ENCODE measurements at places on chromosomes 2 and 18. TPM values are rescaled to one million over a fixed set of nuclear protein-coding genes. Genes with fewer than 3 reads are reported as not detected.
A peak's percentile ranks its signal among the peaks of the same experiment; 100 is the strongest.

- DNase-seq, result peak; percentile 35
Measured at GRCh38 chr2:26020231-26020640, 13.6 kb upstream of the RAB10 start.

ANKRD30BL gene
- not detected for polyA plus RNA-seq

DNA sequence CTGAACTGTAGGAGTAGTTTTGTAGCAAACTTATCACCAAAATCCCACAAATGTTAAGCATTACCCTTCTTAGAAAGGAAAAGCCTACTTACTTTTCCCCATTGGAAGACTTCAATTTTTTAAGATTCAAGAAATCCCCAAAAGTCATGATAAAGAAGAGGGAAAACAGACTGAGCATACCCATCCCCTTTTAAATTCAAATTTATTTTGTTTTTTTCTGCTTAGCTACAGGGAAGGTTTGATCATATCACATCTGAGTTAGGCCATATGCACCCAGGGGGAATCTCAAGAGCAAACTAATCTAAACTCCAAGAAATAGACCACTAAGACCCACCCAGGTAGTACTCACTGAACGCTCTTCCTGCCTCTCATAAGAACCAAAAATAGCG lies 174.6 kb downstream of the TGIF1 start:
- no peak for DNase-seq

- no peak for DNase-seq
Measured at GRCh38 chr2:241503776-241504392, 4.5 kb downstream of the STK25 start.

RAB10 gene
- 107 TPM for polyA plus RNA-seq

DNA sequence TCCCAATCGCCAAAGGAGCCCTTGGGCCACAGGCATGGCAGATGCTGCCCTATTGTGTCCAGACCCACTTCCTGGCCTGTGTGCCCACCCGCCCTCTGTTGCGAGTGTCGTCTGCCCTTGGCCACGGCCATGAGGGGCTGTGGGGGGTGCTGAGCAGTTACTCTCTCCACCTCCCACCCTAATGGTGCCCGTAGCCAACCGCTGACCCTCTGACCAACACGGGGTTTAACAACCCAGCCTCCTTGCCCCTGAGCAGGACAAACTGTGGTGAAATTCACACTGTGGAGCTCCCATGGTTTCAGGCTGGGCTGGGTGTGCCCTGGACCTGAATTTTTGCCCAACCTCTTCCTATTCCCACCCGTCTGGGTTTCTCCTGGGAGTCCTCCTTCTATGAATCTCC lies 145.7 kb upstream of the HDAC4 start:
- no peak for DNase-seq

DNA sequence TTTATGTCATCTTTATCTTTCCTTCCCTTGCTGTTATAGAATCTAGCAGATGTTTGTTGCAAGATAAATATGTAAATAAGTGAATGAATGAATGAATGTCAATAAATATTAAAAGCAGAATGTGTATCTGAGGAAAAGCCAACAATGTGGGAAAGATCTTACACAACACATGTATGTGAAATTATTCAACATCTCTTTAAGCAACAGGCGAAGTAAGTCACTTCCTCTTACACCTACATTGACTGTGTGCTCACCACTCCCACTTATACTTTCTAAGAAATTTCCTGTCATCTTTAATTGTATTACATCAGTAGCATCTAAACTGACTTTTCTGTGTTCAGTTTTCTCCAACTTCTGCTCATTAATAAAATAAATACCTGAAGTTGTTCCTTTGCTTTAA lies 43.0 kb downstream of the RAD51AP2 start:
- DNase-seq, result no peak

CNTNAP5 gene
- 0.28 TPM for polyA plus RNA-seq

GRCh38 chr2:137963535-137964065 lies 673 bp upstream of the HNMT start:
- DNase-seq, result peak; percentile 12

DNA sequence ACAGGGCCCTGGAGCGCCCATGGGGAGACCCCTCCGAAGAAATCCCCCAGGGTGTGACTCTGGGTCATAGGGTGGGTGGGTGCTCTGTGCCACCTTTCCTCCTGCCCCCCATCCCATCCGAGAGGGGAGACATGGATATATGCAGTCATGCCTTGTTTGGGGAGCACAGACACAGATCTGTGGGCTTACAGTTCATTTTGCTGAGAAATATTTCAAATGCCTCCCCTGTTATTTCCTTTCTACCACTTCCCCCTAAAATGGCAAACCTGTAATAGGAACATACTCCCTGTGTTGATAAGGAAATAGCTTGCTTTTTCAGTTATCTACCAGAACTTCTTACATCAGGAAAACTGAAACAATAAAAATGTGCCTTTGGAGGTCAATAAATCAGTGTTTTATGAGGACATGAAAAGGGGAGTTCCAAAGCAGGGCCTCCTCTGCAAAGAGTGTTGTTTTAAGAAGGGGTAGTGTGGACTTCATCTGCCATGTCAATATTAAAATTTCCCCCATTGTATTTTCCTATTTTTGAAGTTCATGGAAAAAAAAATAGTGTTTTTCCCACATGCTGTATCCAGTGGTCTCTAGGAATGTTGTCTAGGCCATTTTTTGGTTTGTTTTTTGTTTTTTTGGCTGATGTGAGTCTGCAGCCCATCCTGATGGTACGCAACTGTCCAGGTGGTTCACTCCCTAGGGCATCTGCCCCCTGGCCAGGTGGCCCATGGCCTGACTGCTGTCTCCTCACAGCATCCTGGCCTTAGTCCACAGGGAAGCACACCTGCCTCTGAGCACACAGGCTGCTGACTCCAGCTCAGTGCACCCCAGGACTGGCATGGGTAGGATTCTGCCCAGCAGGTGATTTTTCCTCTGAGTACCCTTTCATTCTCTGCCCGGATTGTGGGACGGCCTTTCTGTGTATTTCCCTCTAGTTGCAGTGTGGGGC lies 3.7 kb downstream of the TNFRSF11A start:
- no peak for DNase-seq

GRCh38 chr2:190929919-190930318 lies 49.3 kb downstream of the GLS start:
- DNase-seq, result no peak

DNA sequence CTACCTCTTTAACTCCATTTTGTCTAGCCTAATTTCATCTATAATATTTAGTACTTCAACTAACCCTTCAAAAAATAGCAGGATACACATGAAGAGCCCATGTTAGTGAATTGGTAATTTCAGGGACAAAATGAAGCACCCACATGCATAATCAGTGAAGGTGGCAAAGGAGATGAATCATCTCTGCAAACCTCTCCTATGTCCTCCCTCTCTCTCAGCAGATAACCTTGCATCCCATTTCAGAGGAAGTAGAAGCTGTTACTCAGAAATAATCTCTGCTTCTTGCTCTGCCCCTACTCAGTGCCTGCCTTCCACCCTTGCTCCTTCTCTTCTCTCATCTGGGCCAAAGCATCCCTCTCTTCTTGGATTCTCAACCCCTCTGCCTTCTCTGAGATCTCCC lies 60.2 kb upstream of the CAVIN2 start:
- DNase-seq, result no peak

RABL2A gene
- polyA plus RNA-seq, result 15.4 TPM

GRCh38 chr2:144438801-144439631 lies 80.9 kb downstream of the ZEB2 start:
- DNase-seq, result no peak

TPO gene
- 0.18 TPM for polyA plus RNA-seq

DNA sequence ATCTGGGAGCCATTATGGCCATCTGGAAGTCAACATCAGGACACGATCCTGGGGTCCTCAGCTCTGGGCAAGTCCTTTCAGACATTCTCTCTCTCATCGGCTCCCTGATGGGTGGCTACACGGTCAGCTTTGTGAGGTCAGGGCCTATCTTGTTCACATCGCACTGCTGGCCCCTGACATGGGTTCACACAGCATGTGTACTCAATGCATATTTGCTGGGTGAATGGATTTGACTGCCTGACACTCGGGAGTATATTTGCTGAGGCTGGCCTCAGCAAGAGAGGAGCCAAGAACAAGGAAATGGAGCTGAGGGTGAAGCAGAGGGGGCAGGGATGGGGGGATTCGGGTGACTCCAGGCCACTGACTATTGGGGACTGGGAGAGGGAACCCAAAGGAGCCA lies 50.5 kb downstream of the SLC4A5 start:
- DNase-seq, result peak; percentile 43

DNA sequence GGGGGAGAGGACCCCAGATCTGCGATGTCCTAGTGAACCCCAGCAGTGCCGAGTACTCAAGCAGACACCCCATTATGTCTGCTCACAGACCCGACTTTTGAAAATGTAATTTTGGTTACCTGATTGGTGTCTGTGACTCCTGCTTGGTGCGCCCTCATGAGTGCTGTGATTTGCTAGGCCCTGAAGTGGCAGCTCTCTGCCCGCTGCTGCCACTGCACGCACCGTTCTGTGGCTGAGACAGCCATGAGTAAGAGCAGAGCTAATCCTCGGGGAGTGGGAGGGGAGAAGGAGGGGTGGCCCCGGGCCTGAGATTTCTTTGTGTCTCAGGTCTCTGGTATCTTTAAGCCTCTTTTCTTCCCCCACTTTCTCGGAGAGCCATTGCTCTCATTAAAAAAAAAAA lies 18.2 kb downstream of the FHOD3 start:
- no peak for DNase-seq

GRCh38 chr18:43134876-43135275 lies 19.4 kb upstream of the RIT2 start:
- DNase-seq, result no peak

GRCh38 chr2:85958731-85959130 lies 69.9 kb upstream of the ST3GAL5 start:
- DNase-seq, result no peak

LINC00305 gene
- 1.5 TPM for polyA plus RNA-seq

DNA sequence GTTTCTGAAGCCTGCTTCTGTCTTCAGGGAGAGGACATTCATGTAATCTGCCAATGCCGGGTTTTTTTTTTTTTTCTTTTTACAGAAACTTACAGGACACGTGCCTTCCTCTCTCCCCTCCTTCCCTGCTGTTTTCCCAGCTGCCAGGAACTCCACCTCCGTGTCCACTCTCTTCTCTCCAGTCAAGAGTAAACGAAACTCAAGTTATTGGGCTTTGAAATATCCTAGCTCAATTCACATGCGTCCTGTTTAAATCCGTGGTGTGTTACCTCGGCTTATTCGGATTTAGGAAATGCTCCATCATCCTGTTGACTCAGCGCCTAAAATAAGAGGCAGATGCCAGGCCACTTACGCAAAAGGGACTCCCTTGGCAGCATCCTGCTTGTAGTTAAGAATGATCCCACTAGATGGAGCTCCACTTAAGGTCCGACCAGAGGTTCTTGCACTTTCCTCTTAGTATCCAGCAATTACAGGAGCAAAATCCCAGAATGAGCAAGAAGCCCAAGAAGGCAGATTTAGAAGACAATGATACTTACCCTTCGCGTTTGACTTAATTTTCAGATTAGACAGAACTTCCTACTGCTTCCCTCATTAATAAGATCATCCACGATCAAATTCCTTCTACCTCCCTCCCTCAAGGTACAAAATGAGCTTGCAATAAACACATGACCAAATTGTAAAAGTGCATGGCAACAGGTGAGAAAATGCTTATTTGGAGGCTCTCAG lies 97.2 kb upstream of the ZCCHC2 start:
- DNase-seq, result peak; percentile 93

SLC9A4 gene
- polyA plus RNA-seq, result 1.6 TPM

REG3A gene
- polyA plus RNA-seq, result 0.27 TPM

DNA sequence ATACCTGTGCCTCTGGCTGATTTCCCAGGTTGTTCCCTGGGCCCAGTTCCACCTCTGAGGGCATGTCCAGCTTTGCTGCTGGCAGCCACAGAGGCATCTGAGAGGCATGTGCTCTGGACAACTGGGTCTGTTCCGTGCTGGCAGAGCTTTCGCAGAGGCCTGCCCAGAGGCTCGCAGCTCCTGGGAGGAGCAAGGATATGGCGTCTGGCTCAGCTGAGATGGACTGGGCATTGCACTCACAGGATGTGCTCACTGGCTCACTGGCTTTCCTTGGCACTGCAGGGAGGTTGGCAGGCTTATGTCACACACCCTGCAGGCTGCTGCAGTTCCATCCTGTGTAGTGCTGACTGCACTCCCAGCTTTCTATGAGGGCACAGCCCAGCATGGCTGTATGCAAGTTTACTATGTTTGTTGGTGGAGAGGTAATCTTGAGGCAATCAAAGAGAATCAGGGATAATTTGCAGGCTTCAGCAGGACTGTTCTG lies 172.3 kb downstream of the PRKCE start:
- no peak for DNase-seq

DNA sequence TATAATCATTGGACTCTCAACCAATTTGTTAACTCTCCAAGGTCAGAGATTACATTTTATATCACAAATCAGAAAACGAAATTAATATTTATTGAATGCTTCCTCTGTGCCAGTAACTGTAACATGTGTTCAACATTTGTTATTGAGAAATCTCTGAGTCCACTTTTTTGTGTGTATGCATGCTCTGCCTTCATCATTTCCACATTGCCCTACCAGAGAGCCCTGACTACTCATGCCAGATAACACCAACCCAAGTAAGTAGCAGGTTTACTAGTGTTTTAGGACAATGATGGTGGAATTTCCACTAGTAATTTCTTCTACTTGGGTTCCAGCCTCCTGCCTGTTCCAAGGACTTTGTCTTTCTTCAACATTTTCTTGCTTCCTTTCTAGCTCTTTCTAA lies 14.2 kb upstream of the FAP start:
- no peak for DNase-seq

- no peak for DNase-seq
Measured at GRCh38 chr18:58209326-58209725, 165.3 kb downstream of the NEDD4L start.
